ENCODE measurements at places on chromosomes 6 and 20.

GRCh38 chr20:20292472-20292871 lies 75.4 kb upstream of the INSM1 start:
- no peak for DNase-seq

- DNase-seq: no peak
Observed at GRCh38 chr6:158222066-158222465, 53.9 kb downstream of the GTF2H5 start.

DNA sequence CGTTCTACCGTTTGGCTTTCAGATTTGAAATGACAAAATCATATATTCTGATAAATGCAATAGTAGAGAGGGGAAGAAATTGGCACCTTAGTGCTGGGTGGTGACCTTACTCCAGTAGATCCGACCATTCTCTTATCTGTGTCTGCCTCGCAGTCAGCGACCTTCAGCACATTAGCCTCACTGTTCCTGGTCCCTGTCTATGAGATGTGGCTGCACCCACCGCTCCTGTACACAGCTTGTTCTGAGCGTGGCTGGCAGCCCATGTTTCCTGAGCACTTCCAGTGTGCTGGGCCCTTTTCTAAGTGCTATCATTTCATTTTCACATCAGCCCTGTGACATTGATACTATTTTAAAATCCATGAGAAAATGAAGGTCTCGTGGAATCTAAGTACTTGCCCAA lies 138.1 kb downstream of the TMEM242 start:
- no peak for DNase-seq

GRCh38 chr20:39822667-39823066 lies 860.5 kb downstream of the DHX35 start:
- DNase-seq: no peak

GRCh38 chr6:107103082-107103481 lies 12.2 kb downstream of the BEND3 start:
- DNase-seq: no peak

GRCh38 chr6:129969064-129969463 lies 49.3 kb upstream of the L3MBTL3 start:
- DNase-seq: no peak

- no peak for DNase-seq
Observed at GRCh38 chr6:99946005-99946404, 48.0 kb downstream of the MCHR2 start.

- no peak for DNase-seq
Observed at GRCh38 chr20:35277127-35277526, 795 bp downstream of the MMP24OS start.

DNA sequence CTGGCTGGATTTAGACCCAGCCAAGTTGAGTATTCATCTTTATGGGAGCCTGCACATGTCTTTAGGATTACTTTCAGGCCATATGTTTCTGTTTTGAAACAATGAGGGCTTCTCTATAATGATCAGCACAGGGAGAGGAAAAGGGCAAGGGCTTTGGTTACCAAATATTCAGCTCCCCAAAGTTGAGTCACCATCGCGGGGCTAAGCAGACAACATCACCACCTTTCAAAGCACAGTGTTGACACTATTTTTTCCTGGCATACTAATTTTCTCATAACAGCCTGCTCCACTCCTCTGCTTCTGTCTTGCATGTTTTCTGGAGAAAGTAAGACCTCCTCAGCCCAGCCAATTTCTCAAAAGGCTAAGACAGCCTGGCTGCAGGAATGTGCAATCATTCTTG lies 4.9 kb downstream of the SCML4 start:
- DNase-seq: no peak

- DNase-seq: no peak
Observed at GRCh38 chr6:119830494-119831295, 481.1 kb upstream of the MAN1A1 start.

GRCh38 chr6:33313709-33314514 lies at the start of gene TAPBP:
TAPBP (minus strand) TSS chr6:33314078; CDS start chr6:33314041, 37 bp downstream.
- DNase-seq: peak; percentile 31

DNA sequence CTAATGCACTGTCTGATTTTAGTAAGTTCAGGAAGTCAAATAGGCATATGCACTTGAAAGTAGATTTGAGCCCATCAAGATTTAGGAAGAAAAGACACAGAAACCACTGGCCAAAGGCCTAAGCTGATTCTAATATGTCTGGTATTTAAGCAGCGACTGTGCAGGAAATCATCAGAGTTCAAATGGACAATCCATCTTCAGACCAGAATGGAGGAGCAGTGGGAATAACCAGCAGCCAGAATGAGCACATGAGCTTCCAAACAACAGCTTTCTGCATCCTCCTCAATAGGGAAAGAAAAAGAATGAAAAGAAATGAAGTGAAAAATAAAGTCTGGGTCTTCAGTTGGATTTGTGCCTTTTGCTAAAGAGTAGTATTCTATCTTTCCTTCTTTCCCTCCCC lies 50.6 kb downstream of the SOD2 start:
- no peak for DNase-seq

DNA sequence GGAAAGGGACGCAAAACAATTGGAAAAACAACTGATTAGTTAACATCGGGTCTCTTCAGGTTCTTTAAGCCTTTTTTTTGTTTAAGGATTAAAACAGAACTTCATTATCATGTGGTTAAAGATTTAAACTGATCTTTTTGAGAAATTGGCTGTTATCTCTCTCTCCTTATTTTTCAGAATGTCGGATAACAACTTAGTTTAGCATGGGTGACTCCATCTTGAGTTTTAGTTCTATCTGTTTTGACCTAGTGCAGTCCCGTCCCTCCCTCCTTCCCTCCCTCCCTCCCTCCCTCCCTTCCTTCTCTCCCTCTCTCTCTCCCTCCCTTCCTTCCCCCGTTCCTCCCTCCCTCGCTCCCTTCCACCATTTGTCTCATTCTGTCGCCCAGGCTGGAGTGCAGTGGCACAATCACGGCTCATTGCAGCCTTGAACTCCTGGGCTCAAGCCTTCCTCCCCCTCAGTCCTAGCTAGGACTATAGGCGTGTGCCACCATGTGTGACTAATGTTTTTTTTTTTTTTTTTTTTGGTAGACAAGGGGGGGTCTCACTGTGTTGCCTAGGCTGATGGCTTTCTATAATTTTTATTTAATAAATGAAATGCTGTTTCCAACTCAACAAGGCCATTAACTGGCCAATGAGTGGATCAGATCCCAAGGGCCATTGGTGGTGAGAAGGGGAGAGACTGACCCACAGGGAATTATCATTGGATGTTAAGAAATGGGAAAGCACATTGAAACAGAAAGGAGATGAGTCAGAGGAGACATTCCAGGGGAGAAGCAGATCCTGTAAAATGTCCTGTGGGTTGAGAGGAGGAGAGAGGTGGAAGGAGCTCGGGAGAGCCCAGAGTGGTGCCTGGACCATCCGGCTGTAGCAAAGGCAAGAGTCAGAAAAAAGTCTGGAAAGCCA lies 13.6 kb downstream of the BAK1 start:
- DNase-seq: no peak

DNA sequence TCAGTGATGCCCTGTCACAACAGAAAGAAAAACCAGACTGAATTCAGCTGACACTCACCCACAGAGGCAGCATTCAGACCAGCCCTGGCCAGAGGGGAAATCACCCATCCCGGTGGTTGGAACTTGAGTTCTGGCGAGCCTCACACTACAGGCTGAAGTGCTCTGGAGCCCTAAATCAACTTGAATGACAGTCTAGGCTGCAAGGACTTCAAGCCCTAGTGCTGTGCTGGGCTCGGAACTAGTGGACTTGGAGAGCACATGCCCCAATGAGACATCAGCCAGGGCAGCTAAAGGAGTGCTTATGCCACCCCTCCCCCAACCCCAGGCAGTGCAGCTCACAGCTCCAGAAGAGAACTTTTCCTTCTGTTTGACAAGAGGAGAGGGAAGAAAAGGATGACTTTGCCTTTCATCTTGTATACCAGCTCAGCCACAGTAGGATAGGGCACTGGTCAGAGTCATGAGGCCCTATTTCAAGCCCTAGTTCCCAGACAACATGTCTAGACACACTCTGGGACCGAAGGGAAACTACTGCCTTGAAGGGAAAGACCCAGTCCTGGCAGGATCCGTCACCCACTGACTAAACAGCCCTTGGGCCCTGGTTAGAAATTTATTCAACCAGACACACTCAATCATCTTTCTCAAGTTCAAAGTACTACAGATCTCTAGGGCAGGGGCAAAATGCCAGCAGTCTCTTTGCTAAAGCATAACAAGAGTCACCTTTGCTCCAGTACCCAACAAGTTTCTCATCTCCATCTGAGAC lies 43.2 kb upstream of the PNRC1 start:
- DNase-seq: no peak

DNA sequence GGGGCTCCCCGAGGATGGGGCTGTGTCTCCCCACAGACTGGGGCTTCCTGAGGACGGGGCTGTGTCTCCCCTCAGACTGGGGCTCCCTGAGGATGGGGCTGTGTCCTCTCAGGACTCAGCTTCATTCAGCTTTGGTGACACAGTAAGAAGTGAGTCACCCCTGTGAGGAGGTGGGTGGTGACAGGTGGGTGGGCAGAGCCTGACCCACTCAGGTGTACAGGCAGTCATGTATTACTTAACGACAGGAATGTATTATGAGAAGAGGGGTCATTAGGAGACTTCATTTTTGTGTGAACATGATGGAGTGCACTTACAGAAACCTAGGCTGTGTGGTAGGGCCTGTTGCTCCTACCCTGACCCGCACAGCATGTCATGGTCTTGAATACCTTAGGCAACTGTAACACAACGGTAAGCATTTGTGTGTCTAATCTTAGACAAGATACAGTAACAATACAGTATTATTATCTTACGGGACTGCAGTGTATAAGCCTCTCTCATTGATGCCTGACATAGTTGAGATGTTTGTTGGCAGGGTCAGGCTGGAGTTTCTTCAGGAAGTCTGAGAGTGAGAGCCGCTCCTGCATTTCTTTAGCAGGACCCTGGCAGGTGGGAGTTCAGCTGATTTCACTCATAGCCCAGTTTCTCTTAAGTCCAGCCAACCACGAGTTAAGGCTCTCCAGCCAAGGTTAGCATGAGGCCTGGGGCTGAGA lies 10.9 kb upstream of the PGC start:
- no peak for DNase-seq

GRCh38 chr6:142285235-142286087 lies 16.3 kb upstream of the ADGRG6 start:
- no peak for DNase-seq

DNA sequence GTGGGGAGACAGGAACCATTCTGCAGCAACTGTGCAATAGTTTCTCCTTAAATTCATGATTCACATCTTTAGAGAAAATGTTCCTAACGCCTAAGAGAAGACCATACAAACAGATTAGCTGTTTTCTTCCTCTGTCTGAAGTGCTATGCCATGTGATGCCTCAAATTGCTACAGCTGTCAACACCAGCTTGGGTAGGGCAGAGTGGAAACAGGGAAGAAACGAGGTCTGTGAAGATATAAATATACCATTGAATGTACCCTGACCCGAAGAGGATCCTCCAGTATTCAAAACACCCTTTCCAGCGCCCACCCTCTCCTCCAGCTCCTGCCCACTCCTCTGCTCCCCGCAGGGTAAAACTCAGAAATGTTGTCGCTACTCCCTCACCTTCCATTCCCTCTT lies 40.3 kb upstream of the PRND start:
- no peak for DNase-seq

GRCh38 chr20:4726710-4727397 lies 5.1 kb downstream of the PRND start:
- peak; percentile 11 for DNase-seq

GRCh38 chr6:119079283-119079809 lies 882 bp upstream of the FAM184A start:
- DNase-seq: no peak

DNA sequence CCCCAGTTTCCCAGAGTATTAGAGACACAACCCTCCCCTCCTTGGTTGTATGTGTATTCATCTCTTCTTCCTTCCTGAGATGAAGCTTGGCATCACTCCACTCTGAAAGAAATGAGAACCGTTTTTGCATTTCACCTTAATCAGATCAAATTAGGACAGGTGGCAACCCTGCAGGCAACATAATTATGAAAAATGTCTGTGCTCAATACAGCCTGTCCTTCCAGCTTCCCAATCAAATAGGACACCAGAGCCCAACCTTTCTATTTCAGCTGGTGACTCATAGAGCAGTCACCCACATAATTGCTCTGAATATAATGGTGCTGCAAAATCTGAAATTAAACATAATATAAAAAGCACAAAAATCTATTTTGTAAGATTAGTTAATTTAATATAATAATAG lies 310.2 kb upstream of the AGPAT4 start:
- no peak for DNase-seq

DNA sequence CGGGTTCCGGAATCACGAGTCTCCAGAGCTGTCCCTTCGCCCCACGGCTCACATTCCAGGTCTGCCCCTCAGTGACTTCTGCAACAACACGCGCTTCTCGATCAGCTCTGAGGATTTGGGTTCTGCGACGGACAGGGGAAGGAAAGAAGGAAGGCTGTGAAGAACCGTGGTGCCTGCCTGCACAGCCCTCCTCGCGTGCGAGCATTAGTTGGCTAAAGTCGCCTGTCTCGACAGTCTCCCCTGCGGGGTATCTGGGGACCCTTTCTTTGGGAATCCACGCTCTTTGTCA lies 23.1 kb downstream of the VPS52 start:
- DNase-seq: no peak

DNA sequence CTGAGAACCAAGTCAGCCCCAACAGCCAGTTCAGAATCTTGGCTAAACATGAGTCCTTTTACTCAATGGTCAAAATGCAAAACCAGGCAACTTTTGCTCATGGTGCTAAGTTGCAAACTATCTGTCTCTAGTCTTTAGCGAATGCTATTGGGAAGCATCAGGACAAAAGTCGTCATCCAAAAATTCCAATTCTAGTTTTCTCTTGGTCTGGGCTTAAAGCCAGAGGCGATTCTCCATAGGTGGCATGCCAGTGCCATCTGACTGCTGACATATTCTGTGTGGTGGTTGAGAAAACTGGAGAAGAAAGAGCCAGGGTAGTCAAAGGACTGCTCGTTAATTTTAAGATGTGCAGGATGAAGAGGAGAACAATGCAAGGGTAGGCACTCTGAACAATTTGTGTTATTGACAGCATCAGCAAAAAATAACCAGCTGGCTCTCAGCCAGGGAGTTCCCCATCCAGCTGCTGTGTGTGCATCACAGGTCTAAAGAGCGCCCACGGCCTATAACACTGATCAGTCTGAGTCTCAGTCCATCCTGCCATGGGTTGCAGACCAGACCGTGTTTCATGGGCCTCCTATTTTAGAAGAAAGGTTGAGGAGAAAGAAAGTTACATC lies 313.6 kb downstream of the ALDH8A1 start:
- DNase-seq: no peak

DNA sequence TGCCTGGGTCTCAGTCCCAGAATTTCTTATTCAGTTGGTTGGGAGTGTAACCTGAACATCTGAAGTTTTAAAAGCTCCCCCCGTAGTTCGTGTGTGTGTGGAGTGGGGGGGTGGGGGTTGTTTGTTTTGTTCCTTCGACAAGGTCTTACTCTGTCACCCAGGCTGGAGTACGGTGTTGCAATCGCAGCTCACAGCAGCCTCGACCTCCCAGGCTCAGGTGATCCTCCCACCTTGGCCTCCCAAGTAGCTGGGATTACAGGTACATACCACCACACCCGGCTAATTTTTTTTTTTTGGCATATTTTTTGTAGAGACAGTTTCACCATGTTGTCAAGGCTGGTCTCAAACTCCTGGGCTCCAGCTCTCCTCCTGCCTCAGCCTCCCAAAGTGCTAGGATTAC lies 3.1 kb downstream of the CCM2L start:
- DNase-seq: no peak

GRCh38 chr6:133108419-133108818 lies 132.7 kb upstream of the EYA4 start:
- no peak for DNase-seq

GRCh38 chr20:17873410-17874270 lies 95.0 kb downstream of the SNX5 start:
- peak; percentile 37 for DNase-seq

GRCh38 chr6:27693766-27694546 lies 218.2 kb downstream of the OR2B2 start:
- no peak for DNase-seq

All from T1000 (cell line).